ENCODE measurements at places on chromosomes 12 and 14.

GRCh38 chr12:85277191-85277590 is 2.8 kb upstream of the ALX1 start:
- DNase-seq: no peak

GRCh38 chr14:37864861-37865718 is 269.7 kb downstream of the TTC6 start:
- DNase-seq: no peak

DNA sequence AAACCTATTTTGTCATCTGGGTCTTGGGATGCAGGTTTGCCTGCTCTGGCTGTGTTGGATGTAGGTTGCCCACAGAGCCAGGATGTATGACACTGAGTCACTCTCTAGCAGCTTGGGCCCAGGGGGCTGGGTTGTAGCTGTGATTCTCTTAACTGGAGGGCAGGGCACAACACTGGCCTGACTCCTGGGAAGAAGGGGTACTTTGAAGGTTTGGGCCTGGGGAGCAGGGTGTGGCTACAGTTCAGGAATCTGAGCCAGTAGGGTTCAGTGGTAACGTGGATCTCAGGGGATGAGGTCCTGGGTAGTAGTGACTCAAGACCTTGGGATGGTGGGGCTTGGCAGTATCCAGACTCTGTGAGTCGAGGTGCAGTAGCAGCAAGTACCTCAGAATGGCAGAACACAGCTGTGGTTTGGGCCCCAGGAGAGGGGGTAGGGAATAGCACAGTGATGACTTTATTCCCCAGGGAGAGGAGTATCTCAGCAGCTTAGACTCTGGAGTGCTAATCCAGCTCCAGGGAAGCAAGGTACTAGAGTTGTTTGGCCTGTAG is 25.7 kb downstream of the TBC1D15 start:
- DNase-seq: no peak

- DNase-seq: no peak
These were observed 8.6 kb downstream of the WDR89 start for GRCh38 chr14:63632932-63633514.

- DNase-seq: no peak
These were observed 17.8 kb upstream of the RPS6KA5 start for GRCh38 chr14:91078095-91078737.

- DNase-seq: no peak
These were observed 28.7 kb upstream of the CPNE8 start for GRCh38 chr12:38934078-38934584.

DNA sequence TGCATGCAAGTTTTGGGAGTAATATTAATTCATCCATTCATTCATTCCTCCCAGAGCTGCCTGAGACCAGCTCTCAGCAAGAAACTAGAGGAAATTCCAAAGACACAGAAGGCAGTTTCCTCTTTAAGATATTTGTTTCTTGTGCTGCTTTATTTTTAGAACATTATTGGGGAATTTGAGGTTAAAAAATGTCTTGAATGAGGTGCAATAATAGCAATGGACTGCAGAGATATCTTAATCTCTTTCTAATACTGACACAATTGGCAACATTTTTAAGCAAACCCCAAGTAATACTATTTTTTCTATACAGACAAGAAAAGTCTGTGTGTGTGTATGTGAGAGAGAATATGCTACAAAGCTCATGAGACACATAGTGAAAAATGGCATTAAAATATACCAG is 190.2 kb upstream of the USP15 start:
- DNase-seq: no peak

DNA sequence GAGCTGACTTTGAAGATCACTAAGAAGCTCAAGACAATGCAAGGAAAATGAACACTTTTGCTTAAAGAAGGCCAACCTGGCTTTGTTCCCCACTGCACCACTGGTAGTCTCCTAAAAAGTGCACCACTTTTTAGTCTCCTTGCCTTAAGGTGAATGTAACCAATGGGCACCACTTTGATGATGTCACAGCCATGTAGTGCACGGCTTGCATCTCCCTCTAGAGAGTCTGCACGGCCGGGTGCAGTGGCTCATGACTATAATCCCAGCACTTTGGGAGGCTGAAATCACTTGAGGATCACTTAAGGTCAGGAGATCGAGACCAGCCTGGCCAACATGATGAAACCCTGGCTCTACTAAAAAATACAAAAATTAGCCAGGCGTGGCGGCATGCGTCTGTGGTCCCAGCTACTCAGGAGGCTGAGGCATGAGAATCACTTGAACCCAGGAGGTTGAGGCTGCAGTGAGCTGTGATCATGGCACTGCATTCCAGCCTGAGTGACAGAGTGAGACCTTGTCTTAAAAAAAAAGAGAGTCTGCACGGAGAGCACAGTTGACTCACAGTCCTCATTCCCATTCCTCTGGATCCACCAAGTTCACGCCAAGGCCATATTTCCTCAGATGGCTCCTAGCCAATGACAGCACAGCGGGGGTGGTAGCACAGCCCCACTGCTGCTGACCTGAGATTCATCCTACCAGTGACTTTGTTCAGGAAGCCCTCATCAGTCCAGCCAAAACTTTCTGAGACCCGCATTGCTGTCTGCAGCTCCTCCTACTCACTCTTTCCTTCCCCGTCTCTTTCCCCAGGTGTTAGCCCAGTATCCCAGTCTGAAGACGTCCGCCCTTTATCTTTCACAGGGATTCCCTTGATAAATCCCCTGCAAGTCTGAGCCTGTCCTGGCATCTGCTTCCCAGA is 16.5 kb upstream of the IFT81 start:
- no peak for DNase-seq

DNA sequence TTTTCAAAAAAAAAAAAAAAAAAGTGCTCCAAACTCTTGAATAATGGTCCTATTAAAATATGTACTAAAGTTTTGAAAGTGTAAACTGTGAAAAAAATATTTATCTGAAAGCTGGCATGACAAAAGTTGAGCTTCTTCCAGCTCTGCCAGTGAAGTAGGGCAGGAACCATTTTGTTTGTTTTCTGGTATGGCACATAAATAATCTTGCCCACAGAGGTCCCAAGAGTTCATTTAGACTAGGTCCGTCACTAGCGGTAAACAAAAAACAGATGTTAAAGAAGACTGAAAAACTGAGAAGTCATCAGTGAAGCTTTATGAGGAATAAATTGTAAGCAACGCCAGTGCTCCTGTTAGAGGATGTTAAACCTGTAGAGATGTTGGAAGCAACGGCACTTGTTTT is 7.0 kb downstream of the ERP27 start:
- no peak for DNase-seq

DNA sequence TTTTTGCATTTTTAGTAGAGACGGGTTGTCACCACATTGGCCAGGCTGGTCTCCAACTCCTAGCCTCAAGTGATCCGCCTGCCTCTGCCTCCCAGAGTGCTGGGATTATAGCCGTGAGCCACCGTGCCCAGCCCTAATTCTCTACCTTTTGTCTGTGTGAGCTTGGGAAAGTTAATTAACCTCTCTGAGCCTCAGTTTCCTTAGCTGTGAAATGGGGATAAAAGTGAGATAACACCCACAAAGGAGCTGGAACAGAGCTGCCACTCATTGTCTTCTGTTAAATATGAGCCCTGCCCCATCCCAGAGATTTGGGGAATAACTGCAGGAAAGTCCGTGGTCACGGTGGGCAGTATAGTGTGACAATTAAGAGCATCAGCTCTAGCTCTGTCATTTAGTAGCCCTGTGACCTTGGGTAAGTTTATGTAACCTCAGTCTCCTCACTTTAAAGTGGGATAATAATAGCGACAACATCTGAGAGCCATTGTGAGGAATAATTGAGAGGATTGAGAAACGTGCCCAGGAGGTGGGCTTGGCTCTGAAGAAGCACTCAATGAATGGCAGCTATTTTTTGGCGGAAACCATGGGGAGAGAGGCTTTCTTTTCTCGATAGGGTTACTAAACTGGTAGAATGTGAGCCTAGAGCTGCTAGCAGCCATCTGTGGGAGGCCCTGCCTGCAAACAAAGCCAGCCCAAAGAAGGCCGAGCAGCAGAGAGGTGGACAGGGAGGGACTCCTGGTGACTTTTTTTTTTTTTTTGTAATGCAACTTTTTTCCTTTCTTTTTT is 60.8 kb upstream of the MED13L start:
- DNase-seq: no peak

DNA sequence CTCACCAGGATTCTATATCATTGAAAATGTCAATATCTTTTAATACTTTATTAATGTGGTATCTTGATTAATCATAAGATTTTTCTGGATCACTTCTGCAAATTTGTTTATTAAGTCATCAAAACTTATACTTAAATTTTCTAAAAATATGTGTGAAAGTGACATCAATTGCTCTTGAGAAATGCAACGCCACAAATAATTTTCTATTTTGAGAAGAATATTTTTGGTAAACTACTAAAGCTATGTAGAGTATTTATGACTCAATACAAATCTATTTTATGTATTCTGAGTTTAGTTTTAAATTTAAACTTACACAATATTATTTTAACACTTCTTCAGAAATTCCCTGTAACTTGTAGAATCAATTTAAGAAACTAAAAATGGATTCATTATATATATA is 263.3 kb downstream of the RASSF9 start:
- no peak for DNase-seq

- DNase-seq: no peak
These were observed 125.3 kb downstream of the IPO8 start for GRCh38 chr12:30570211-30570890.

- no peak for DNase-seq
These were observed at the start of gene RNASE1 for GRCh38 chr14:20802341-20803084. Gene RNASE1, minus strand, starts transcription at chr14:20802844. Its CDS starts 776 bp downstream, at chr14:20802068.

DNA sequence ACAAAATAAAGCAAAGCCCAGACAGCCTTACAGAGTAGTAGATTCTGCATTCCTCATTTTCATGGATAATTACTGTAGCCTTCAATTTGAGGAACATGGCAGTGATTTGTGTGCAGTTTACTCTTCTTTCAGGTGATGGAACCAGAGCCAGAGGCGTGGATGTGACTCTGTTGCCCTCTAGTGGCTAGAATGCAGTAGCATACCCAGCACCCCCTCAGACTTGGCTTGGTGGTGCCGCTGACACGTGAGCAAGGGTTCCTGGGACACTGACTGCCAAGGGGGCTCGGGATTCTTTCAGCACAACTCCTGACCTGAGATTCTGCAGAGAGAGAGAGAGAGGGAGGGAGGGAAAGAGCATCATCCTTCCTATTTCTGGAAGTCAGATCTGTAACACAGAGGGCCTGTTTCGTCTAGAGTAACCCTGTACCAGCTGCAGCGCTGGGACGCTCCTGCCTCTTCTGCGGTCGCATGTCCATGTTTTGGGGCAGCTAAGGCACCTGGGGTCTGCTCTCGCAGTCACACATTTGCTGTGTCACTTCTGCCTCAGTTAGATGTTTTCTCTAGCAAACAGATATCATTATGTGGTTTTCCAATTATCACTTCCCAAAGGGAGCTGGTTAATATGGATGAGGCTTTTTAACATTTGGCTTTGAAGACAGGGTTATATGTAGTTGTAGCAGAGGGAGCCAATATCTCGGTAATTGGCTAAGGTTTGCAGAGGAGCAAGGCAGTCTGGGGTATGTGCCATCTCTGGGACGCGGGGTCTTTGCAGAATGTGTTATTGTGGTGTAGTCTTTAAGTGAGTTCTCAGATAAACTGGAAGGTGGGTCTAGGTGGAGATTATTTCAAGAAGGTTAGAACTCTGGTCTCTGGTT is 428.1 kb downstream of the NRXN3 start:
- no peak for DNase-seq

All from omental fat pad (tissue), 4 donors.